ENCODE measurements at places on chromosomes 13 and 19.

DNA sequence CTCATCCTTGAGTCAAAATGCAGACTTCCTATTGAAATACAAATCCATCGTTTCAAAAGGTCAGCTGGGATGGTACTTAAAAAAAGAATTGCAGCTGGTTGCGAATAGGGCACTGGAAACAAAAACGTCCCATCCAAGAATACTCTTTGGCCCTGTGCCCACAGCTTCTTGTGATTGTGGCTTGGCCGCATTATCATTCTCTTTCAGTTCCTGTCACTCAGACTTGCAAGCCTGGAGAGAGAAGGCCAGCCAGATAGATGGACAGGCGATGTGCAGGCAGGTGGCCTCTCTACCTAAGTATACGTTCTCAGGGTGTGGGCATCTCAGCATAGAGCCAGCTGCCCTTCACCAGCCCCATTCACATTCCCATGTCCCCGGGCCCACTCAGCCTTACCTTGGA lies 208.5 kb upstream of the ZNF536 start:
- DNase-seq: no peak

DNA sequence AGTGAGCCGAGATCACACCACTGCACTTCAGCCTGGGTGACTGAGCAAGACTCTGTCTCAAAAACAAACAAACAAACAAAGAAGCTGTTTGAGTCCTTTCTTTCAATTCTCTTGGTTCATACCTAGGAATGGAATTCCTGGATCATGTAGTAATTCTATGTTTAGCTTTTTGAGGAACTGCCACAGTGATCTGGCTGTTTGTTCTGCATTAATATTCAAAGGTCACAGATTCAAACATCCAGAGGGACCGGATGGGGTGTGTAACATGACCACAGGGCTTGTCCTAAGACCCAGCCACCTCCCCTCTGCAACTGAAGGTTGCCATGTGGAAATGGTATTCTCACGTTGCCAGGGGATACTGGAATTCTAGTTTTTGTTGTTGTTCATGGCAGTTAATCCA lies 10.2 kb downstream of the COLGALT1 start:
- DNase-seq: no peak

DNA sequence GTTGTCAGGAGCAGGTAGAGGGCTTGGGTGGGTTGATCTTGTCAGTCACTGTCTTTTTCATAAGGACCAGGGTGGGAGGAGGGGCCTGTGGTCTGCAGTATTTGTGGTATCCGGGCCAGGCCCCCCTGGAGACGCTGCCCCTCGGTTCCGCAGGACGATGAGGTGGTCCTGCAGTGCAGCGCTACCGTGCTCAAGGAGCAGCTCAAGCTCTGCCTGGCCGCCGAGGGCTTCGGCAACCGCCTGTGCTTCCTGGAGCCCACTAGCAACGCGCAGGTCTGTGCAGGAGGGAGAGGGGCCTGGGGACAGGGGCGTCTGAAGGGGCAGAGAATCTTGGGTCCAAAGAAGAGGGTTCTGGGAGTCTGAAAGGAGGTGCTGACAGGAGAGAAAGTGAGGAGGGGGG lies 7.1 kb downstream of the RYR1 start:
- DNase-seq: no peak

DNA sequence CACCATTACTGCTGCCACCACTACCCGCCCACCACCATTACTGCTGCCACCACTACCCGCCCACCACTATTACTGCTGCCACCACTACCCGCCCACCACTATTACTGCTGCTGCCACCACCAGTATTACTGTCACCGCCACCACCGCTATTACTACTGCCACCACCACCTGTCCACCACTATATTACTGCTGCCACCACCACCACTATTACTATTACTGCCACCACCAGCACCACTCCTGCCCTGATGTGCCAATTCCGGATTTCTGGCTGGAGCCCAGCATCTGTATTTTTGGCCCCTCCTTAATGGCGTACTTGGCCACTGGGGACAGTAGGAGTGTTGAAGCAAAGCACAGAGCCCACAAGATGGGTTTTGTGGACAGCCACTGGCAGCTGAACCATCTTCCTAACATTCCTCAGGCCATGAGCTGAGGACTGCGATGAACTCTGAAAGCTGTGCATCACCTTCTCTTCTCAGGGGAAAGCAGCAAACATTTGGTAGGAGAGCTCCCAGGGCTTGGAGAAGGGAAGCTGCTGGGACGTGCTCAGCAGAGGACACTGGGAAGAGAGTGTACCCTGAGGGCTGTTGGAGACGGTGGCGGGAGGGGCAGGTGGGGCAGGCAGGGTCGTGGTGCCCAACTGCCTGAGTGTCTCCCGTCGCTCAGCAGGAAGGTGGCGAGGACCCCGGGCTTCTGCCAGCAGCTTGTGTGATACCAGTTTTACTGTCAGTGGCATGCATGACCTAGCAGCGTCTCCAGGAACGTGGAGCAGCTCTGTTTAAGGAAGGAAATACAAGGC lies 23.0 kb downstream of the CUL4A start:
- DNase-seq: no peak

GRCh38 chr19:42989851-42990250 lies 36.4 kb downstream of the PSG11 start:
- peak; percentile 72 for DNase-seq

GRCh38 chr19:1177322-1178114 lies 3.5 kb upstream of the SBNO2 start:
- no peak for DNase-seq

GRCh38 chr19:45045671-45046353 lies 7.0 kb downstream of the CLASRP start:
- DNase-seq: no peak

DNA sequence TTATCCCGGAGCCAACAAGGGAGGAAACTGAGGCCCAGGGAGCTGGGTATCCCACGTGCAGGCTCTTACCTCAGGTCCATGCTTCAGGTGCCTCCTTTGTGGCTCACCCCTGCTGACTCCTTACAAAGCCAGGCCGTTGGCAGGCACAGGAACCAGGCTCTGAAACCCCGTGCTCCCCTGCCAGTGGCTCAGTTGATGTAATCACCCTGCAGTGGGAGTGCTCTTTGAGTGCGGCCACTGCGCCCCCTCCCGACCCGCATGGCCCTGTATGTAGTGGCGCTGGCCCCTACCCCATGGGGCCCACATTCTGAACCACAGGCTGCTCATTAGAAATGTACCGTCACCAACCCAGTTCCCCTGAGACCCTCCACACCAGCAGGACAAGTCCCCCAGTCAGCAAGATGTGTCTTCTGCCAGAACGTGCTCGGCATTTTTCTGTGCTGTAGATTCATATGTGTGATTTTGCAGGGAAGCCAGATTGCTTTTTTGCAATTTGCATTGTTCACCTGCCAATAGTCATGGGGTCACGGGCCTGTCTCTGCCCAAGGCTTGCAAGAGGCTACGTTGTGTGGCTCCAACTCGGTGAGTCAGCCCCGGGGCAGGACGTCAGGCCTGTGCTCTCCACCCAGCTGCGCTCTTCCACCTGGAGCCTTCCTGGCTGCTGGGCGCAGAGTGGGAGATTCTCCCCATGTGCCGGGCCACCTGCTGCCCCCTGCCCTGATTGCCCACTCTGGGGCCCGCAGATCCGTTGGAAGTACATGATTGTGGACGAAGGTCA lies 60.3 kb downstream of the SMARCA4 start:
- no peak for DNase-seq

GRCh38 chr13:34678154-34678553 lies 263.9 kb upstream of the NBEA start:
- DNase-seq: no peak

DNA sequence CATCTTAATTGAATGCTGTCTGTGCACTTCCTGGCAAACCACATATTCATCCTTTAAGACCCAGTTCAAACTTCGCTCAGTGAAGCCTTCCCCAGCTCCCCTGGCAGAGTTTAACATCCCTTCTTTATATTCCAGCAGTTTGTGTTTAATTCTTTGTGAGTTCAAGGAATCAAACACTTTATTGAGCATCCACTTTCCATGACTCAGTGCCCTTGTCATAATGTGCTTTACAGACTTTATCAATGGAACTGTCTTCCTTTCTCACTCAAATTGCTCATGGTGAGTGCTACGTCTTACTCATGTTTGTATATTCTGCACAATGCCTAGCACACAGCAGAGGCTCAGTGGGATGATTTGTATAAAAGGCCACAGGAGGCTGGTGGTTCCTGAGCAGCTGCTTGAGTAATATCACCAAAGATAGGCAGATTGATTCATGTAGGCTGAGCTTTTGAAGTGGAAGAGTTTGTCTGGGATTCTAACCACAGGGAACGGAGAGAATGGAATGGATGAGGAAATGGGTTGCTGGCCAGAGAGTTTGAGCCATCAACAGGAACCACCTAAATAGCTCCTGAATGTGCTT lies 44.2 kb downstream of the SERTM1 start:
- no peak for DNase-seq

DNA sequence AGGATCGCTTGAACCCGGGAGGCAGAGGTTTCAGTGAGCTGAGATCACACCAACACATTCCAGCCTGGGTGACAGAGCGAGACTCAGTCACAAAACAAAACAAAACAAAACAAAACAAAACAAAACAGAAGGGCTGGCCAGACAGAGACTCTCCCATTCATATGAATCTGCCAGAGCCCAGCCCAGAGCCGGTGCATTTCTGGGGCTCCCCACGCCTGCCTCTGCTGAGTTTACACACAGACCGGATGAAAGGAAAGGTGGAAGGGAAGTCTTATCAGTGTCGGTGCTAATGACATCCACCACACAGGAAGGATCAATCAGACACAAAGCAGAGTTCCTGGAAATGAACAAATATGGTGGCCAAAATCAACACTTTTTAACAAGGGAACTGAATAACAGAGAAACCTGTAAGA lies 6.8 kb downstream of the TRAPPC6A start:
- no peak for DNase-seq

DNA sequence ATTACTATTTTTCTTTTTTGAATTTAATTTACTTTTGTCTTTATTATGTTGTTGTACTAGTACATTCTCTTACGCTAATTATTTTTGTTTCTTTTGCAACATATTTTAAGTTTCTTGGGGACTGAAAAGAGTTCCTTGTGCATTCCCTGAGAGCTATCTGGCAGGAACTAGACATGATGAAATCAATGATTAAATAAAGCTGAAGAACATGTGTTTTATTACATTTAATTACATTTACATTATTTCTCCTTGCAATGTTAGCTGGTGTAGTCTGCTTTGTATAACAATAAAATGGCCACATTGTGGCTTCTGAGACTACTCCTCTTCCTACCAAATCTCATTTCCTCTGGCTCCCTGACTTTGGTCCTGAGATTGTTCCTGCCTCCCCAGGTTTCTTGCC lies 244.9 kb downstream of the NDFIP2 start:
- DNase-seq: no peak

DNA sequence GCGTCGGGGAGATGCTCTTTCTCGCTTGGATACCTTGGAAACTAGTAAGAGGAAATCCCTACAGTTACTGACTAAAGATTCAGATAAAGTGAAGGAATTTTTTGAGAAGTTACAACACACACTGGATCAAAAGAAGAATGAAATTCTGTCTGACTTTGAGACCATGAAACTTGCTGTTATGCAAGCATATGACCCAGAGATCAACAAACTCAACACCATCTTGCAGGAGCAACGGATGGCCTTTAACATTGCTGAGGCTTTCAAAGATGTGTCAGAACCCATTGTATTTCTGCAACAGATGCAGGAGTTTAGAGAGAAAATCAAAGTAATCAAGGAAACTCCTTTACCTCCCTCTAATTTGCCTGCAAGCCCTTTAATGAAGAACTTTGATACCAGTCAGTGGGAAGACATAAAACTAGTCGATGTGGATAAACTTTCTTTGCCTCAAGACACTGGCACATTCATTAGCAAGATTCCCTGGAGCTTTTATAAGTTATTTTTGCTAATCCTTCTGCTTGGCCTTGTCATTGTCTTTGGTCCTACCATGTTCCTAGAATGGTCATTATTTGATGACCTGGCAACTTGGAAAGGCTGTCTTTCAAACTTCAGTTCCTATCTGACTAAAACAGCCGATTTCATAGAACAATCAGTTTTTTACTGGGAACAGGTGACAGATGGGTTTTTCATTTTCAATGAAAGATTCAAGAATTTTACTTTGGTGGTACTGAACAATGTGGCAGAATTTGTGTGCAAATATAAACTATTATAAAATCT lies 2.7 kb upstream of the KCNRG start:
- no peak for DNase-seq

GRCh38 chr13:29564818-29565217 lies 30.7 kb downstream of the SLC7A1 start:
- no peak for DNase-seq

DNA sequence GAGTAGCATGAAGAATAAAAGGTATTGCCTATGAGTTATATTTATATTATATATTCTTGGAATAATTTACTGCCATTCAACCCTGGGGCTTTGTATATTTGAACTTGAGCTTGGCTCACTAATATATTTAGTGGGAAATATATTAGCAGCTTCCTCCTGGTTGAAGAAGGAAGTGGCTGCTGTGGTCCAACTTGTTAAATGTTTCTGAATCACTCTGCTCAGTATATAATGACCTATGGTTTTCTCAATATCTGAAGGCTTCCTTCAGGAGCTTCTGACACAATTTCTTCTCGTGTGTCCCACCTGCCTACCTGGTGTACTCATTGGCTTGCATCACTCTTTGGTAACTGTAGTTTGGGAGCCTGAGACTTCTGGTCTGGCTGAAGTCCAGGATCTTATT lies 646.4 kb downstream of the TBC1D4 start:
- DNase-seq: no peak

DNA sequence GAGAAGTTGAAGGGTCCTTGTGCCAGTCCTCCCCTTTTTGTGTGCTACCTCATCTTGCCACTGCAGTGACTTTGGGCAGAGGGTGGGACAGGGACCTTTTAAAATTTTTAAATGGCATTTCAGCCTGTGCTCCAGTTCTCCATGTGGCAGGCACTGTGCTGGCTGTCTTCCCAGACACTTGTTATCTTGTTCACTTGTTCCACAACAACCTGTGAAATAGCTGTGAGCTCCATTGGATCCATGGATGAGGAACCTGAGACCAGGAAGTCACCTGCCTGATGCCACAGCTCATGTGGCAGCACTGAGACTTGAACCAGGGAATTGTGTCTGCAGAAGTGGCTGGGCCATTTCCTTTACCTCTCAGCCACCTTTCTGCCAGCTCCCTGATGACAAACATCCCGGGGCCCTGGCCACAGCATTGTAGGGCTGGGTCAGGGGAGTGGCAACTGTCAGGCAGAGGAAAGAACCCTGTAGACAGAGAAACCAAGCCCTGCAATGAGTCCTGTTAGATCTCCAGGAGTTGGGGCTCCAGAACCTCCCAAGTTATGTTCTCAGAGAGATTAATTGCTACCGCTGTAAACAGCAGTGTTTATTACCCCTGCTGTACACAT lies 6.4 kb downstream of the EGLN2 start:
- DNase-seq: no peak

DNA sequence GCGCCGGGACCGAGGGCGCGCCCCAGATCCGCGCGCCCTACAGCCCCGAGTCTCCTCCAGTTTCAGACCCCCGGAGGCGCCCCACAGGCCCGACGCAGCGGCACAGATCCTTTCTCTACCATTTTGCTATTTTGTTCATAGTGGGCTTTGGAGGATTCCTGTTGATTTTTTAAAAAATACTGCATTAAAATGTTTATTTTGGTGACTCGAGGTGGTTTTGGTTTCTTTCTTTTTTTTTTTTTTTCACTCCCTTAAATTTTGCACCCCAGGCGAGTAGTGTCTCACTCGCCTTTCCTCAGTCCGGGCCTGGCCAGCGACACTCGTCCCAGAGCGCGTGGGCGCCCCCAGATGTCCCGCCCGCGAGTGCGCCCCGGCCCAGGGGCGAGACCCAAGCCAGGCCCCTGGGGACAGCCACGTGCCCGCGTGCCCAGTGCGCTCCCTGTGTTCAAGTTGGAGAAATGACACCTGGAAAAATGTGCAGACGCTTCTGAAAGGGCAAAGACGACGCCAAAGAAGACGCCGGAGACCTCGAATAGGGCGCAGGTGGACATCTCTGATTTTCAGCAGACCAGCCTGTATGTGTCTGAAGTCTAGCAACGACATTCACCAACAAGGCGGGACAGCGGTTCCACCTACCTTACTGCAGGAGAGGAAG lies 471 bp upstream of the INSR start:
- DNase-seq: peak; percentile 39

Data from NCI-H1105 (cell line).